Occipital lobe (tissue), 3 donors: ENCODE measurements at places on chromosomes 12 and 14. TPM values are rescaled to one million over a fixed set of nuclear protein-coding genes. Genes with fewer than 3 reads are reported as not detected.

KERA gene
- total RNA-seq: 3.0 TPM

PTGES3 gene
- total RNA-seq: 86.4 TPM

LRRC10 gene
- total RNA-seq: not detected

SDSL gene
- 1.6 TPM for total RNA-seq

WNT5B gene
- 30.7 TPM for total RNA-seq

RNF41 gene
- 78.1 TPM for total RNA-seq

CIROP gene
- total RNA-seq: not detected

AMDHD1 gene
- 0.31 TPM for total RNA-seq

SERPINA5 gene
- 0.16 TPM for total RNA-seq

RERG gene
- 2.2 TPM for total RNA-seq

SRGAP1 gene
- total RNA-seq: 40.7 TPM

BIN2 gene
- total RNA-seq: 2.2 TPM

ACSM4 gene
- not detected for total RNA-seq

SOS2 gene
- 83.6 TPM for total RNA-seq

TUNAR gene
- total RNA-seq: 5.8 TPM

MORN3 gene
- total RNA-seq: 2.8 TPM

TAS2R20 gene
- 22.9 TPM for total RNA-seq

SRRM4 gene
- total RNA-seq: 6.4 TPM

CD63 gene
- 187 TPM for total RNA-seq

LRP1-AS gene
- total RNA-seq: not detected

SIRT4 gene
- 4.5 TPM for total RNA-seq

PPM1H gene
- total RNA-seq: 10.6 TPM

PPP4R4 gene
- total RNA-seq: 0.31 TPM
